Right renal cortex interstitium (tissue), 3 donors: ENCODE measurements at places on chromosomes 12 and 14.
A peak's percentile ranks its signal among the peaks of the same experiment; 100 is the strongest.

DNA sequence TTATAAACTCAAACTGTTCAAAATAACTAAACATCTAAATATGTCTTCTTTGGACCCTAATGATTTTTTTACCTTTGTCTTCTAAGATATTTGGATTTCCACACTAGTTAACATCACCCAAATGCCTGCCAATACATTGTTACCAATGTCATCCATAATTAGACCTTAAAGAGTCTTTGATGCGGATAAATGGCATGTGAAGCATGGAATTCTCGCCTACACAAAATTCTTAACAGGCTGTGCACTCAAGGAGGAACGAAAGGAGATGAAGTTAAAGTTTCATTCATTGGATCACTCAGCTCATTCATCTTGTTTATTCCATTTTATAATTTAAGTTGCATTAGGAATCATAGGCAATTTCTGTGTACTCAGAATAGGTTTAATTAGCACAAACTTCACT, 219.7 kb downstream of the ACSS3 start:
- DNase-seq: no peak

GRCh38 chr14:69002069-69002468, 23.0 kb upstream of the ACTN1 start:
- DNase-seq: no peak

- peak; percentile 17 for DNase-seq
Observed at GRCh38 chr14:29584992-29585391, 342.7 kb downstream of the PRKD1 start.

- DNase-seq: no peak
Observed at GRCh38 chr14:90451961-90452360, 55.1 kb downstream of the CALM1 start.

- DNase-seq: no peak
Observed at GRCh38 chr12:17108877-17109541, 503.0 kb upstream of the LMO3 start.

- DNase-seq: no peak
Observed at GRCh38 chr14:69768873-69769272, 1.9 kb downstream of the SRSF5 start.

- no peak for DNase-seq
Observed at GRCh38 chr14:32313844-32314376, 15.2 kb upstream of the AKAP6 start.

DNA sequence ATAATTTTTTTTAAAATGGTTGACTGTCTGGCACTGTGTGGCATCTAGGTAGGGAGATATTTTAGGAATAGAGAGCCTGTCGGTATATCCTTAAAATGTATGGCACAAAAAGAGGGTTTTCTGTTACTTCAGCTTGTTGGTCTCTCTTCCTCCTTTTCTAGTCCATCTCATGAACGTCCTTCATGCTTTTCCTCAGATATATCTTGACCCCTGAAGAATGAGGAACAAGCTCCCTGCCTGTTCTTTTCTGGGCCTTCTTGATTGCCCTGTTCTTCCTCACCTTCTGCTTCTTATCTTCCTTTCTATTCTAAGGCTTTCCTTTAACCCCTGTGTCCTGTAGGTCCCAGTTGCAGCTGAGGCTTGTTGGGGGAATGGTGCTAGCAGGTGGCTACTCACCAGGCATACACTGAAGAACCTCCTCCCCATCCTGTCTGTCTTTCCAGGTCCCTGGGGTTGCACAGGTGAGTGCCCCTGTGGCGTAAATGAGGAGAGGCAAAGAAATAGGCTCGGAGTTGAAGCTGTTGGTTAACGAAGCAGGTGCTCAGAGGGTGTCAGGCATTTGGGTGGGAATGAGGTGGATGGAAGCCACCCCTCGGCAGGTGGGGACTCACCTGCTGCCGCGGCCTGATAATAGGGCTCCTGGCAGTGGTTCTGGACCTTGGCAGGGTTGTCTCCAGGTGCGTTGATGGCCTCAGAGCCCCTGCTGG, 7.2 kb upstream of the C1R start:
- DNase-seq: no peak

DNA sequence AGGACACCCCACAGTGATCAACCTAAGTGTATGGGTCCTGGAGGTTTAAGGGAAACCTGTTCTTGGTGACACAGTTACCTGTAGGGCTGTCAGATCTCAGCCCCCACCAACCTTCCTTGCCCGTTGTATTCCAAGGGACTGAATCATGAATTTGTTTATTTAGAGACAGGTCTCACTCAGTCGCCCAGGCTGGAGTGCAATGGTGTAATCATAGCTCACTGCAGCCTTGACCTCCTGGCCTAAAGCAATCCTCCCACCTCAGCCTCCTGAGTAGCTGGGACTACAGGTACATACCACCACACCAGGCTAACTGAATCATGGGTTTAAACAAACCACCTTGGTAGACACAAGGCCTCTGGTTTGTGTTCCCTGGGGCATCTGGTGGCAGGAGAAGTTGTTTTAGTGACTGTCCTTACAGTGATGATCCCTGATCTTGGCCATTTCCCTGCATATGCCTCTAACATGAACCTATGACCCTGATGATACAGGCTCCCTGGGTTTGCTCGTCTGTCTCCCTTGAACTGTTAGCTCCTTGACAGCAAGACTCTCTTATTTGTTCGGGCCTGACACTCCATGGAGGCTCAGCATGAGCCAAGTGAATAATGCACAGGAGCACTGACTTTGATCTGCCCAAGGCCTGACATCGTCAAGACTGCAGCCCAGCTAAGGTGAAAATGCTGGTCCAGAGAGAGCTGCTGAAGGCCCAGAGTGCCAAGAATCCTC, 47.9 kb downstream of the PITPNM2 start:
- DNase-seq: no peak

DNA sequence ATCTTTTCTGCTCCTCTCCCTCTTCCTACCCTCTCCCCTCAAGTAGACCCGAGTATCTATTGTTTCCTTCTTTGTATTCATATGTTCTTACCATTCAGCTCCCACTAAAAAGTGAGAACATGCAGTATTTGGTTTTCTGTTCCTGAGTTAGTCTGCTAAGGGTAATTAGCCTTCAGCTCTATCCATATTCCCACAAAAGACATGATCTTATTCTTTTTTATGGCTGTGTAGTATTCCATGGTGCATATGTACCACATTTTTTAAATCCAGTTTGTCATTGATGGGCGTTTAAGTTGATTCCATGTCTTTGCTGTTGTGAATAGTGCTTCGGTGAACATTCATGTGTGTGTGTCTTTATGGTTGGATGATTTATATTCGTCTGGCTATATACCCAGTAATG, 32.2 kb downstream of the CRADD start:
- no peak for DNase-seq

- no peak for DNase-seq
Observed at GRCh38 chr12:119668324-119668841, 450 bp downstream of the PRKAB1 start.

- DNase-seq: no peak
Observed at GRCh38 chr12:62910549-62911169, 24.3 kb downstream of the PPM1H start.

DNA sequence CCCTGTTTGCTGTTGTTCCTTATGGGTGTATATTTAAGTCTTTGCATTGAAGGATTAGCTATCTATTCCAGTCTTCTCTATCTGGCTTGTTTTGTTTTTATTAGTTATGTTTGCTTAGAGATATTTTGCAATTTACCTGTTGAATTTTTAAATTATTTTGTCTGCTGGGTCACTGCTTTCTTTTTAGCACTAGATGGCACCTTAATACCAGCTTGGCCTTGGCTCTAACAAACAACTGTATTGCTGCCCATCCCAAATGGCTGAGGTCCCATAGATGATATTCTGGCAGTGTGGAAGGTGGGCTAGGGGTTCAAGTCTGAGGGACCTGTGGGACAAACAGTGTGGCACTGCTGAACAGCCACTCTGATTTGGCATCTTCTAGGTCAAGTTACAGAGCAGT, 144.0 kb upstream of the FBXO33 start:
- no peak for DNase-seq

DNA sequence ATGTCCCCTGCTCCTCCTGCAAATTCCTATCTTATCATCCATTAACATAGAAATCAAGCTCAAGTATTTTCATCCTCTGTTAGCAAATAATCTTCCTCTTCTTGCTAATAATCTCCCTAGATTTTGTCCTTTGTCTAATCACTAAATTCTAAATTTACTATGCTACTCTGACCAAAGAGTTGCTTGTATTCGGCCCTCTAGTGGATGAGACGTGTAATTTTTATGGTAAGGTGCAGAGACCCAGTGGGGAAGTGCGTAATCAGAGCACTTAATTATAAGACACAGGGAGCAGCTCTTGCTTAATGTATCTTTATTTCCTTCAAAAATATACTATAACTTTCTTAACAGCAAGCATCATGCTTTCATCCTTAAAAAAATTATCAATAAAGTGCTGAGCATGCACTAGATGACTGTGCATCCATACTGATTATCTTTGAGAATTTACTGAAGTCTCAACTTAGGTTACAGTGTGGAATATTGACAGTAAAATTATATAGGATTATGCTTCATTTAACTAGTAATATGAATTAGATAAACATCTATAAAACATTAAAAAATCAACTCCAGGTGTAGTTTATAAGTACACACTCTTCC, 212.6 kb downstream of the SLC16A7 start:
- DNase-seq: no peak
